ENCODE measurements at places on chromosomes 5 and 9.

DNA sequence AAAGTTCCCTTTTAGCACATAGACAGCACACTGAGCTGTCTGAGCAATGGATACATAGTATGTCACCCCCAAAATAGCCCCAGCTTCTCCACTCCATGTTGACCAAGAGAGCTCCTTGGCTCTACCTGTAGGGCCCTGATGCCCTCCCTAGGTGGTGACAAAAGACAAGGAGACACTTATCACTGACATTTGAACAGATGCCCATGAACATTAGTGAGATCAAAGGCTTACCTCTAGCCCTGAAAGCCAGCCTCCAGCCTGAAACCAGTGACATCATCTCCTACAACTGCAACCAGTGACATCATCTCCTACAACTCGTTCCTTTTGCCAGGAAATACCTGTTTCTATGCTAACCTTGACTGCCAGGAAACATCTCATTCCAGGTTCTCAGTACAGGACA is 122.7 kb downstream of the FSTL4 start:
- DNase-seq: no peak

- DNase-seq: no peak
Measured at GRCh38 chr5:140603734-140604133, 29.2 kb downstream of the CD14 start.

DNA sequence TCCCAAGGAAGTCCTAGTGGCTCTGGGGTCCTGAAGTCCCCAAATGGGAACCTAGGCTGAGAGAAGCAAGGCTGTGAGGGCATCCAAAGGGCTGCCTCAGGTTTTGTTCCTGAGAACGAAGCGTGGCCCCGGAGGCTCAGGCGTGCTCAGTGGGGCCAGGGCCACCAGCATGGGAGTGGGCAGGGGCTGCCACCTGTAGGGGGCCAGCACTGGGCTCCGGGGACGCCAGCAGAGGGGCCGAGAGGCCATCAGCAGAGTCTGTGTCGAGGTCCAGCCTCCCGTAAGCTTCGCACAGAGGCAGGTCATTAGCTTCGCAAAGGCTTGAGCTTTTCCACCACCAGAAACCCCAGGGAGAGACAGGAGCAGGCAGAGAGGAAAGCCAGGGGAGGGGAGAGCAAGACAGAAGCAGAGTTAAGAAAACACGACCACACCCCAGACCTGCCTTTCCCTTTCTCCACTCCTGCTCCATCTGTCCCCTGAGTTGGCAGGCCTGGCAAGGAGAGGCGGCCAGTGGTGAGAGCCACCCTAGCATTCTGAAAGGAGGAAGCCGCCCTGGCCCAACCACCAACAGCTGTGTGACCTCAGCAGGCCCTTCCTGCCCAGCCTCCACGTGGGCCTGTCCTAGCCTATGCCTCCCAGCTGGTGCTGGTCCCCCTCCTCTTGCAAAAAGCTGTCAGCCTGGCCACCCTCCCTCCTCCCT is 5.5 kb upstream of the SURF6 start:
- no peak for DNase-seq

GRCh38 chr9:71648453-71648852 is 119.9 kb downstream of the CEMIP2 start:
- DNase-seq: no peak

DNA sequence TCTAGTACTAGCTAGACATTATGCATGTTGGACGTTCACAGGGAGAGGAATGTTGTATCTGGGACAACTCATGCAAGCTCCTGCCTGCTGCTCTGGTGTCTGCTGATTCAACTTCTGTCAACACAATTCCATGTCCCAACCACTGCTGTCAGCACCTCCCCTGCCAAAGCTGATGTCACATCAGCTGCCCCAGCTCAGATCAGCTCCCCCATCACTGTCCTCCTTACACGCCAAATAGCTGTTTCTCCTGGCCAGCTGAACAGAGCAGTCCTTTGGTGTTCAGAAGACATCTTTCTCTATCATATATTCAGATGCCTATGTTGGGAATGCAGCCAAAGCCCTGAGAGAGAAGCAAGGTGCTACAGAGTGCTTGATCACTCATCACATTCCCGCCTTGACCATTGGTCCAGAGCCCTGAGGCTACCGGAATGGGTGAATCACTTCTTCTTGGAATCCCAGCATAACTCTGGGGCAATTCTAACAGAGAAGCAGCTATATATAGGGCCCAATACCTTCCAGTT is 223.3 kb downstream of the SEC61B start:
- DNase-seq: no peak

DNA sequence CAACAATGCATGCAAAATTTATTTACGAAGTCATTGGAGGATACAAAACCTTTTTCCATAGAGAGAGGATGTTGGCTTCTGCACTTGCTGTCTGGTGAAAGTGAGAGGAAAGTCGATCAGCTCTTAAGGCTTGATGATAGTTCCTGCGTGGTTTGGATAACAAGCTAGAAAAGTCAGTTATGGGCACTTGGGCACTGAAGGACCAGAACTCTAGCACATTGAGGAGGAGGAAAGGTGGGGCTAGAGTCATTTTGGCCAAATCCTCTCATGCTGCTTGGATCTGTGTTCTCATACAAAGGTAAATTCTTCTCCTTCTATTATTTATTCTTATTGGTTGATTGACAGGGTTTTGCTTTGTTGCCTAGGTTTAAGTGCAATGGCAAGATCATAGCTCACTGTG is 245.9 kb upstream of the ADAMTSL1 start:
- DNase-seq: no peak

- no peak for DNase-seq
Measured at GRCh38 chr5:107337281-107337680, 333.5 kb downstream of the EFNA5 start.

- no peak for DNase-seq
Measured at GRCh38 chr9:69818750-69819345, 1.8 kb upstream of the CFAP95 start.

DNA sequence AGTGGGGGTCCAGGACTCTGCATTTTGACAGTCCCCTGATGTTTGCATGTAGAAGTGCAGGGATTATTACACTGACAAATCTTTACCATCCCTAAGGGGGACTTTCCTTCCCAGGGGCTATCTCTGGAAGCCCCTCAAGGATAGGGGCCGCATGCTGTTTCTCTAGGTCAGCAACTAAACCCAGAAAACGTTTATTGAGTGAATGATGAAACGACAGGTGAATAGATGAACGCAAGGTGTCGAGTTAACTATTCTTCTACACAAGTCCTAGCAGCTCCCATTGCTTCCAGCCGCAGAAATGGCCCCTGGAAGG is 281 bp upstream of the HSD17B4 start:
- no peak for DNase-seq

DNA sequence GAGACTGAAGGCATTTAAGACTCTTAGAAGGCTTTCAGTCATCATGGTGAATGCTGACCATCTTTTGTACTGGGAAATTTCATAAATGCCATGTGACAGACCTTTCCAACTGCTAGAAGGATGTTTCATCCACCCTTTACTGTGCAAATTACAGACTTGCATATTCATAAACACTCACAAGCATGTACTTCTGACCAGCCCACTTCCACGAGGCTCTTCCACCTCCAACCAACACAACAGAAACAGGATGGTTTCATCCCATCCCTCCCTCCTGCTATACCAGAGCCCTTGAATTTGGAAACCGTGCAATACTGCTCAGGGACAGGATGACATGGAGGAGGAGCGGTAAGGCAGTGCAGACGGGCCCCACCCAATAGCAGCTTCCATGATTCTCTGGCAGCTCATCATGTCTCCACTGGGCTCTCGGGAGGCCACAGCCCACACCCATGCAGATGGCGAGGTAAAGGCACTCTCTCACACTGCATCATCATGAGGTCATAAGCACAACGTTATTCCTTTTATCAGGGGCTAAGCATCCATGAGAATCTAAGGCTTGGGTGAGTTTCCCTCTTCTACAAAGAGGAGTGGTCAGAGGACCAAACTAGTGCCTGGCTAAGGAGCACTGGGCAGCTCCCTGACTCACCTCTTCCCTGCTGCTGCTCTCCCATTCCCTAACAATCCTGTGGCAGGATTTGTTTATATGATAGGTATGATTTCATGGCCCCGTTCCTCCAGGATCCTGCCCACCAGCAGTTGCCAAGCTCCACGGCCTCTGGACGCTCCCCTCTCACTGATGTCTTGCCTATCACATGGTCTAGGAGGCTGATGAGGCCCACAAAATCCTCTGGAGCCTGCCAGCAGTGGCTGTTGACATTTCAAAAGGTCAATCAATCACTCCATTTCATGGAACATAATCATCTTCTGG is 94.4 kb upstream of the FSTL4 start:
- no peak for DNase-seq

GRCh38 chr5:98163796-98164493 is 609.5 kb upstream of the RGMB start:
- no peak for DNase-seq

GRCh38 chr5:1001406-1002270 is 7.0 kb upstream of the NKD2 start:
- DNase-seq: no peak

GRCh38 chr5:113024076-113024697 is 47.6 kb downstream of the DCP2 start:
- DNase-seq: no peak

GRCh38 chr5:10859393-10860195 is 98.6 kb upstream of the DAP start:
- no peak for DNase-seq

DNA sequence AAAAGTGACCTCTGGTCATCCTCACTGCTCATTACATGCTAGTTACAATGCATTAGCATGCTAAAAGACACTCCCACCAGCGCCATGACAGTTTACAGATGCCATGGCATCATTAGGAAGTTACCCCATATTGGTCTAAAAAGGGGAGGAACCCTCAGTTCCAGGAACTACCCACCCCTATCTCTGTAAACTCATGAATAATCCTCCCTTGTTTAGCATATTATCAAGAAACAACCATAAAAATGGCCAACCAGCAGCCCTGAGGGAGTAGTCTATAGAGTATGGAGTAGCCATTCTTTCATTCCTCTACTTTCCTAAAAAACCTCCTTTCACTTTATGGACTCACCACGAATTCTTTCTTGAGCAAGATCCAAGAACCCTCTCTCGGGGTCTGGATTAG is 89.4 kb downstream of the ATPSCKMT start:
- DNase-seq: no peak

DNA sequence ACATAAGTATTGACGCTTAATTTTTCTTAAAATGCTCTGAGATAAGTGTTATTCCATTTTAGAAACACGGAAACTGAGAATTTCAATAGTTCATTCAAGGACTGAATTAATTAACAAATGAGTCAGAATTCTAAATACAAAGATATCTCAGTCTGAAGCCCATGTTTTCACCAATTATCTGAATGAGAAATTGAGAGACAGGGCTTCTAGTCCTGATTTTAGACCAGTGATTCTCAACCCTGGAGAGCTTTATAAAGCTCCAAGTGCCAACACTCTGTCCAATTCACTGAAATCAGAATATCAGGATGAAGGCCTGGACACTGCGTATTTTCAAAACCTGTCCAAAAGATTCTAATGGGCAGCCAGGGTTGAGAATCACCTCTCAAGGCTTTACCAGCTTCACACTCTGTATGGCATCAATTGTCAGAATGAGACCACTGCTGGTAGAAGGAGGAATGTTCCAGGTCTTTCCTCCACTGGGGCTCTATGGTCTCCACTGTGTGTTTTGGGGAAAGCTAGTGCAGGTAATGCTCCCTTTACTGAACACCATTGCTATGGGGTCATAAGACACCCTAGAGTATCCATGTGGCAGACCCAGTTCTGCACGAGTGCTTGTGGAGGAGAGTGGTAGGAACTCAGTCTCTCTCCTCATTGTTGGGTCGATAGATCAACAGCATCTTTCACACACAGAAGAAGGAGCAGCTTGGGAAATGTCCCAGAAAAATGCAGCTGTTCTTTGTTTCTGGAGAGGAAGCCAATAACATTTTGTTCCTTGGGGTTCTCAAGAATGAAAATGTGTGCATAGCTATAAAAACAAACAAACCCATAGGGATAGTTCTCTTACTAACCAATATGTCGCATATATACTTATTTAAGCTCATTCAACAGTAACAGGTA is 99.7 kb upstream of the OSMR start:
- no peak for DNase-seq

GRCh38 chr9:120474591-120475243 is 105.2 kb downstream of the CDK5RAP2 start:
- no peak for DNase-seq

- no peak for DNase-seq
Measured at GRCh38 chr9:75039009-75039408, 10.9 kb upstream of the CARNMT1 start.

DNA sequence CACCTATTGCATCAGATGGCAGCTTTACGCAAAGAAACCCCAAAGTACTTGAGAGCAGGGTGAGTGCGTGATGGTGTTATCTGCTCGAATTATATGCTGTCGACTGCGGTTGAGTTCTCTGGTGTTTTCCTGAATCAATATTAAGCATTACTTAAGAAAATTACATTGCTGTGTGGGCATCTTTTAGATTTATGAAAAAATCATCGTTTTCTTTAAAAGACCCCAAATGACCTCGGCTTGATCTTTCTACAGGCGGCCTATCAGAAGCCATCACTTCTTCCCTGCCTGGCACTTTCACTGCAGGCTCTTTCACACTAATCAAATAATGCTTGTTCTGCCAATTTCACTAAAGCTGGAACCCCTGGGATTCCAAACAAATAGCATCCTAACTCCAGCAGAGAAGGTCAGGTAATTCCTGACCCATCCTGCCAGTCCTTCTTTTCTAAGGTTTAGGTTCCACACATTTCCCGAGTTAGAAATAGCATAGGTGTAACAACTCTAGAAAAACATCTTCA is 1.7 kb downstream of the UBE2QL1 start:
- no peak for DNase-seq

GRCh38 chr9:94717761-94718160 is 8.7 kb upstream of the AOPEP start:
- no peak for DNase-seq

GRCh38 chr5:94577466-94578245 is 40.7 kb downstream of the KIAA0825 start:
- DNase-seq: no peak

GRCh38 chr9:30116673-30117217 is 2267.7 kb upstream of the ACO1 start:
- DNase-seq: no peak

GRCh38 chr9:79806086-79806485 is 234.3 kb downstream of the TLE4 start:
- no peak for DNase-seq

DNA sequence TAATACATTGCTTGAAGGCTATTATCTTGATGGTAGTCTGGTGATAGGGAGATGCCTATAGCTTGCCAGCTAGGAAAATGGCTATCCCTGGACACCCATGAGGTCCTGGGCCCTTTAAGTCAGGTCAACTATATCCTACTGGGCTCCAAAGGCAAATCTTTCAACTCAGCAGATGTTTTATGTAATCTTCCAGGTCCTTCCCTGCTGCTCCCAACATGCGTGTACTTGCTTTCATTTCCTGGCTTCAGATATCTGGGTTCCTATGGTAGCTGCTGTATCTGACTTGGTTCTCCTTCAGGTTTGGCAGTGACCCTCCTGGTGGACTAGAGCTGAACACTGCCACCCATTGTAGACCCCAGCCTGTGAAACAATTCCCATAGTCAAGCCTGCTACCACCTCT is 32.4 kb upstream of the GAS1 start:
- no peak for DNase-seq

DNA sequence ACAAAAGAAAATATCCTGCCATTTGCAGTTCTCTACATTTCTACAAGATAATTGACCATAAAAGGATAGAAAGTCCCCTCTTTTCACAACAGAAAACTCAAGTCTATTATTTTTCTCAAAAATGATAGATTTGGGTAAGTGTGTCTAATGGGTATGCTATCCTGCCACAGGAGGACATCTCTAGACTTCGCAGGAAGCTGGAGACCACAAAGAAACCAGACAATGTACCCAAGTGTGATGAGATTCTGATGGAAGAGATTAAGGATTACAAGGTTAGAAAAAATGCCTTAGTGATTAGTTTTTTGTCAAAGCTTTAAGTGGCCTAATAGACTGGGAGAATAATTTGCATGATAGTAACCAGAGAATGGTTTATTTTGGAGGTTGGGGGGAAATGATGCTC is 28.1 kb downstream of the RNF20 start:
- no peak for DNase-seq

Measured in T-helper 22 cell (primary cell).